ENCODE measurements at places on chromosomes 5 and 9.
A peak's percentile ranks its signal among the peaks of the same experiment; 100 is the strongest.

GRCh38 chr9:126618190-126618584 is 4.5 kb downstream of the LMX1B start:
- DNase-seq = no peak

GRCh38 chr5:69268899-69269298 is 34.2 kb downstream of the CDK7 start:
- no peak for DNase-seq

- DNase-seq = no peak
These were observed 51.9 kb upstream of the NEK6 start for GRCh38 chr9:124205686-124206352.

DNA sequence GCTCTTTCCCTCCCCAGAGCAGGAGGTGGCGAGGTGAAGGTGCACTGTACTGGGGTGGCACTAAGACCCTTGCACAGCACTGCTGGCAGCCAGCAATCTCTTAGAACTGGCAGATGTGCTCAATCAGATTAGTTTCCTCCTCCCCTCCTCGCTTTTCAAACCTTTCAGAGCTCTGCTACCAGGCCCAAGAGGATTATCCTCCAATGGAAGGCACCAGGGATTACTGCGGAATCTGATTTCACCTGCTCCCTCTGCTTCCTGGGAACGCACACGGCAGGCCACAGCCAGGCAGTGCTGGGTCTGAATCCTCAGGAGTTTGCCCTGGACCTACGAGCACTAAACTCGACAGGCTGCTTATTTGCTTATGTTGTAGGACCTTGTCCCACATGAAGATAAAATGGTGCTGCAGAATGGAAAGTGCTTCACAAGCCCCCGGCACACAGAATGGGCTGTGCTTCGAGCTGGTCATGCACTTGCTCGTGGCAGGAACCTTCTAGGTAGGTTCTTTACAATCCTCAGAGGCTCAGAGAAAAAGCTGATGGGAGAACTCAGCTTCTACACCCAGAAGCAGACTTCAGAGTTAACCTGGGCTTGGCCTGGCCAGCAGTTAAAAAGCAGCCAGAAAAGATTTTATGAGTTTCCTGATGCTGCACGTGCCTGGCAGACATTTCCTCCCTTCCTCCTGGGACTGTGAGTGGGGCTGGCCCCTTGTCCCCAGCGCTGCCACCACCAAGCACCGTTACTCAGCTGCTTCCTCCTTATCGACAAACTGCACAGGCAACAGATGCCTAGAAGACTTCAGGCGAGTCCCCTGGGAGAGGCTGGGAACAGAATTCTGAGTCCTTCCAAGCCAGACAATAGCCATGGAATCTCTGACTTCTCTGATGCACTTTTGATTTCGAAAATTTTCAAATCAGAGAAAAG is 33.1 kb downstream of the FABP6 start:
- DNase-seq = peak; percentile 72

DNA sequence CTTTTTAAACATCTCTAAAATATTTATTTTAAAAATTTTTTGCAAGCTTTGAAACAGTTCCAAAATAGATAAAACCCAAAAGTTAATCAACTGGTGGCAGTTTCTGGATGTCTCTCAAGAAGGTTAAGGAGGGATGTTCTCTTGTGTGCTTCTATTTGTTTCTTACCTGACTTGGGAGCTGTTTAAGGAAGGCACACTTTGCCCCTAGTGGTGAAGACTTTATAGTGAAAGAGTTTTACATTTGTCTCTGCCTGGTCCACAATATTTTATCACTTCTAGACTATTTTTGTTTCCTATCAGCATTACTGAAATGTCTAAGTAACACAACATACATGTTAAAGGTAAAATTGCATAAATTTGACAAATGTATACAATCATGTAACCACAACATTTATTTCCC is 552.8 kb downstream of the SEMA5A start:
- DNase-seq = no peak

GRCh38 chr9:76592974-76593347 is 134.0 kb downstream of the GCNT1 start:
- DNase-seq = no peak

- no peak for DNase-seq
These were observed 220.2 kb downstream of the AGTPBP1 start for GRCh38 chr9:85521371-85522197.

- no peak for DNase-seq
These were observed 6.1 kb downstream of the GLIPR2 start for GRCh38 chr9:36142510-36143244.

- DNase-seq = no peak
These were observed 22.6 kb downstream of the TGFBR1 start for GRCh38 chr9:99127356-99128132.

GRCh38 chr5:78245136-78245535 is 49.4 kb downstream of the AP3B1 start:
- no peak for DNase-seq

GRCh38 chr9:127452691-127453090 is 1.4 kb downstream of the LRSAM1 start:
- no peak for DNase-seq

DNA sequence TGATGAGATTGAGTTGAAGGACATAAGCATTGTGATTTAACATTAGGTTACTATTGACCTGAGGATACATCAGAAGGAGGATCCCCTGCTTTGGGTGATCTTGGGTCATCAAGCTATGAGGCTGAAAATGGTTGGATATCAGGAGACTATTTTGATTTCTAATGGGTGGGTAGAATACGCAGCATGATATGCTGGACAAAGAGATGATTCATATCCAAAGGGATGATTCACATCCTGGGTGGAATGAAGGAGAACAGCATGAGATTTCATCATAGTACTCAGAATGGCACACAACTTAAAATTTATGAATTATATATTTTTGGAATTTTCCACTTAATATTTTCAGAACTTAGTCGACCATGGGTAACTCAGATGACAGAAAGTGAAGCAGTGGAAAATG is 1759.5 kb upstream of the C9orf72 start:
- no peak for DNase-seq

GRCh38 chr5:59605915-59606314 is 287.6 kb downstream of the PDE4D start:
- DNase-seq = no peak

DNA sequence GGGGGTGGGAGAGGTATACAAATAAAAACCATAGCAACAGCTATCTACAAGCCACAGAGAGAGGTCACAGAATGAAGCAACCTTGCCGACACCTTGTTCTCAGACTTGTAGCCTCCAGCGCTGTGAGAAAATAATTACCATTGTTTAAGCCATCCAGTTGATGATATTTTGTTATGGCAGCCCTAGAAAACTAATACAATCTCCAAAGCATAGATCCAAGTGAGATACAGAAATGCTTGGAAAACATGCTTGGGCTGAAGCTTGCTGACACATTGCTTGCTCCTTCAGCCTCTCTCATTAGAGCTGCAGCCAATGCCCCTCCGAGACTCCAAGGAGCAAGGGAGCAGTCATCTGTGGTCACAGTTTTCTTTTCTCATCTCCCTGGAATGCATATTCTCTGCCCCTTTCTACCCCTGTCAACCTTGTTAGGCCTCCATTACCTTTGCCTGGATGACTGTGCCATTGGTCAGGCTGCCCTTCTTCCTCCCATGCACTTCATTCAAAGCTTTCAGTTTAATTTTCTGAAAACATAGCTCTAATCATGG is 401.4 kb upstream of the KLF4 start:
- DNase-seq = no peak

GRCh38 chr5:87258507-87258906 is 9.2 kb upstream of the RASA1 start:
- no peak for DNase-seq

GRCh38 chr9:100307080-100307479 is 45.7 kb downstream of the TEX10 start:
- DNase-seq = no peak

GRCh38 chr9:15531380-15531779 is 20.6 kb upstream of the PSIP1 start:
- DNase-seq = no peak

DNA sequence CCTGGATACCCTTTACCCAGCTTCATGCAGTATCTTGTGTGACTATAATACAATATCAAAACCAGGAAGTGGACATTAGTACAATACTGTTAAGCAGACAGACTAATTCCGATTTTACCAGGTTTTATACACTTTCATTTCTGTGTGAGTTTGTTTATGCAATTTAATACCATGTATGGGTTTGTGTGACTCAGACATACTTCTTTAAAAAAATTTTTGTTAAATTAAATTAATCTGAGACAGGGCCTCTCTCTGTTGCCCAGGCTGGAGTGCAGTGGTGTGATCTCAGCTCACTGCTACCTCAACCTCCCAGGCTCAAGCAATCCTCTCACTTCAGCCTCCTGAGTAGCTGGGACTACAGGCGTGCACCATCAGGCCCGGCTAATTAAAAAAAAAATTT is 156.8 kb downstream of the GAPVD1 start:
- no peak for DNase-seq

DNA sequence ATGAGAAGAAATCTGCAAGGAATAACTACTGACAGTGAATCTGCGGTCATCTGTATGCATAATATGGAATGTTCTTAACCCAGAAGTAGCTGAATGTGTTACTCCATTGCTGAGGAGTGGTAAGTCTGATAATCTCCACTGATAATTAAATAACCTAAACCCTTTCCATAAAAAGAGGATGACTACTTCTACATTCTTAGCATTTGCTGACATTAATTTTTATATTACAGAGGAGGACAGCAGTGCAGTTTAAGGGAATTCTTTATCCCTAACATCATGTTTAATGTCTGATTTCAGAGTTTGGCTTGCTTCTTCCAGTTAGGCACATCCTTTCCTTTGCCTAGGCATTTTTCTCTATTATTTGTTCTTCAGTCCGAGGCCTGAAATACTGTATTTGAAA is 52.2 kb downstream of the CDC42SE2 start:
- DNase-seq = no peak

- DNase-seq = no peak
These were observed 52.8 kb upstream of the SNAPC3 start for GRCh38 chr9:15369871-15370270.

DNA sequence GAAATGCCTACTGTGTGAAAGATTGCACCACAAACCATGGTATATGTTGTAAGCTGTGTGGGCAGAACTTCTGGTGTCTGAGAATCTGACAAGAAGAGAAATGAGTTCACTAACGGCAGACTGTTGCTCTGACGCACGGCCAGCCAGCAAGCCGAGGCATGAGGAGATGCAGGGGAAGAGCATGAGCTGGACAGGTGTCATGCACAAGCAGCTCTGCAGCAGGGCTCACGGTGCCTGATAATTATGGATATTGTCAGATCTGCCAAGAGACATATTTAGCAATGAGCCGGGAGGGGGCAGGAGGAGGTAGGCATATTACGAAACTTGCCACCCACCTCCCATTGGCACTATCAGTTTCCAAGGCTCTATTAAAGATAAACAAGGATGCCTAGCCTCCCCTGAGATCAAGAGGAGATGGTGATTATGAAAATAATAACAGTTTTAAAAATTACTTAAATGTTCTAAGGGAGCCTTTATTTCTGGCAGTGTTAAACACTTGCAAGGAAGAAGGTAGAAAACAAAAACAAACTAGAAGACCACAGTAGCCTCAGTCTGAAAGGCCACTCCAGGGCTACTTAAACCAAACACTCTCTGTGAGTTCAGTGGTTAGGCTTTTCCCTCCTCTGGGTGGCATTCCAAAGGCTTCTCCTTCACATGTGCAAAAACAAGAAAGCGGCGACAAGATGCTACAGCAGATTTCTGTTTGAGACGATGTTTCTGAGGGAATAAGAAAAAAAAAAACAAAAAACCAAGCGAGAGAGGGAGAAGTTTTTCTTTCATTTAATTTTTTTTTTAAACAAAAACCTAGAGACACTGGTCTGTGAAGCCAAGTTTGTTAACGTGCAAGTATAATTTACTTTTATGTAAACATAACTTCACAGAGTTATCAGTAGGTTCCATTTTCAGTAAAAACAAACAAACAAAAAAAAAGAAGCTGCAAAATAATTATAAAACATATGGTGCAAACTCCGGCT is 339.5 kb downstream of the BNC2 start:
- DNase-seq = no peak

GRCh38 chr5:133702791-133703770 is 90.7 kb upstream of the FSTL4 start:
- no peak for DNase-seq

DNA sequence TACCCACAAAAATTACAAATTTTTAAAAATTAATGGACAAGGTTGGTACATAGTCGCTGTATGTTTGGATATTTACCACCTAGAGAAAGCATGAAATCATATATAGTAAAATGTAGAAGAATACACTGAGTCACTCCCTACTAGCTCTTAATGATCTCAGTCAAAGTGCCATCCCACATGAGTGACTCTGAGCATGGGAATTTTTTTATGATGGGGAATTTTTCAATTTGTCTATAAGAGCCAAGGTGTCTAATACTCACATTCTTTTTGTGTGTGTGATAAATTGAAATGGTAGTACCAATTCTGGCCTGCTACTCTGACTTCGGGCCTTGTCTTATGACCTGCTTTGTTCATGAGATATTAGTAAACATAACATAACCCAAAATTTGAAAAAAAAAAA is 483.2 kb downstream of the CDH10 start:
- DNase-seq = no peak

- no peak for DNase-seq
These were observed 20.6 kb upstream of the SCAMP1 start for GRCh38 chr5:78339617-78340436.

GRCh38 chr5:135460246-135461033 is 8.3 kb upstream of the TIFAB start:
- DNase-seq = no peak

GRCh38 chr9:22067196-22067595 is 58.1 kb upstream of the CDKN2B start:
- no peak for DNase-seq

DNA sequence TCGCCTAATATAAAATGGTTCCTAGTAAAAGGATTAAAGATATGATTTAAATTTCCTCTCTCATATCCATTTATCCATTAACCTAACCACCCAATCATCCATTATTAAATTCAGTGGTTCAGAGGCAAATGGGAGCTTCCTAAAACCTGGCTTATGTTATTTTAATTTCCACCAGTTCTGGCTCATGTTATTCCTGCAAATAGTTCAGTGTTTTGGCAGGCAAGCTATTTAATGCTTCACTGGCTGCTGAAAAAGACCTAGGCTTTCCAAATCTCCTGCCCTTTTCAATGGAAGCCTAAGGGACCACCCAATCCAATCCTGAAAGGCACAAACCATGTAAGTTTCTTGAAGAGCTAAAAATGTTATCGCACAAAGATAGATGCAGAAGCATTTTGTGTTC is 52.3 kb downstream of the POC5 start:
- no peak for DNase-seq

- no peak for DNase-seq
These were observed 222.9 kb upstream of the MEF2C start for GRCh38 chr5:89105836-89106235.

DNA sequence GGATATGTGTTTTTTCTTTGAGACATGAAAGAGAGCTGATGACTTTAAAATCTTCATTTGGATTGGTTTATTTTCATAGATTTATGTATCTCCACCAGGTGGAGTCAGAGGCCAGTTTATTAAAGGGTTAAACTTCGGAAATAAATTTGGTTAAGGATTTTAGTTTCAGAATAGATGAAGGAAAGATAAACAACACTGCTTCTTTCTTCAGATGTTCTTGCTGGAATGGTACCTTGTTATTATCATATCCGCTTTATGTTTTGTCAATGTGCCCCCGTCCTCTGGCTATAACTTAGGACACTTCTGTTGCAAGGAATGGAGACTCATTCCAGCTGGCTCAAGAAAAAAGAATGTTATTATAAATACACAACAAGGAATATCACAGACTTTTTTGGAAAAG is 81.2 kb downstream of the ALDH1A1 start:
- no peak for DNase-seq

GRCh38 chr9:4147476-4148230 is 152.2 kb downstream of the GLIS3 start:
- DNase-seq = no peak

GRCh38 chr5:158100373-158100888 is 241.5 kb upstream of the CLINT1 start:
- DNase-seq = no peak

- DNase-seq = no peak
These were observed 102.9 kb upstream of the PHYKPL start for GRCh38 chr5:178335302-178336030.

Data from ecto neural progenitor cell (in vitro differentiated cells).